EL (cell line): ENCODE measurements at places on chromosomes 4 and X.

DNA sequence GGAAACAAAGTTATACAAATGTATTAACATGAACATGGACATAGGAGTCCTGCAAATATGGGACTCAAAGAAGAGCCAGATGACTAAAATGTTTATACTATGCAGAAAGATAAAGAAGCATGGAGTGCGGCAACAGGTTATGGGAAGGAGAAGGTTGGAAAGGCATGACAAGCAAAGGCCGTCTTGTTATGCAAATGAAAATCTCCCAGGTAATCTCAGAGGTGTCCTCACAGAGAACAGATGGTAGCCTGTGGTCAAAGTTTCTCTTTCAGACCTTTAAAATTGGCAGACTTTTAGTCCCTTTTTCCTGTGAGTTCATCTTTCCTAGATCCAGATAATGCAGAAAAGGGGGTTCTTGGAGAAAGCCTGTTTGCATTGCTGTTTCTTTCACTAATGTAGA, 116.4 kb upstream of the BEND4 start:
- no peak for DNase-seq

DNA sequence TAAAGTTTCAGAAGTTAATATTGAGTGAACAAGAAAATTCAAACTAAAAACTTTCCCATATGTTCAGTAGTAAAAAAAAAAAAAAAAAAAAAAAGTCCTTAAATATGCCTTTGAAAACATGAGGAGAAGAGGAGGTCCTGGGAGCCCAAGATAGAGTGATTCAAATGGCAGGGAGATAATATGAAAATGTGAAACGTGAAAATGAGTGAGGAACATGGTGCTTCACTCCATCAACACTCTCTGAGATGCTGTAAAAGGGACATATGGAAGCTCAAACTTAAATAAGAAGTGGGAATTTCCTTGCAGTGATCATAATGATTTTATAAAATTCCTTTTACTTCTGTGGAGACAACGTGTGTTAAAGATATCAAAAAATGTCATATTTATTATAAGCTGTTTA, 423.9 kb downstream of the PABPC4L start:
- no peak for DNase-seq

GRCh38 chr4:16126714-16127113, 42.9 kb upstream of the PROM1 start:
- DNase-seq, result no peak

GRCh38 chr4:37540486-37540885, 145.7 kb downstream of the RELL1 start:
- no peak for DNase-seq

- DNase-seq, result no peak
Observed at GRCh38 chr4:99310389-99310788, 10.8 kb downstream of the ADH1B start.

- DNase-seq, result no peak
Observed at GRCh38 chr4:145289403-145290076, 109.2 kb upstream of the OTUD4 start.

DNA sequence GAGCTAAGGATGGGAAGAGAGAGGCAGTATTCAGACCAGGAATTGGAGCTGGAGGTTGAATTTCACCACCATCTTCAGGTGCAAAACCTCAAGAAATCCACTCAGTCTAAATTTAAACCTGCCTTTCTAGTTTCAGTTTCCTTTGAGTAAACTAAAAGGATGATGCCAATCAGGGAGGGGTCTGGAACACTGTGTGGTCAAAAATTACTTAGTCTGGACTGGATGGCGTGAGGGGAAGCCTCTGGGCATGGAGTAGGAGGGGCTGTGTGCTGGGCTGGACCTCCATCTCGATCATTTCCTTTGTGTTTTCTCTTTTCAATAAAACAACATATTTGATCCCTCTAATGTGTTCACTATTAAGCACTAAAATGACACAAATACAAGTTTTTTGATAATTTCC, 120.1 kb downstream of the GC start:
- no peak for DNase-seq

DNA sequence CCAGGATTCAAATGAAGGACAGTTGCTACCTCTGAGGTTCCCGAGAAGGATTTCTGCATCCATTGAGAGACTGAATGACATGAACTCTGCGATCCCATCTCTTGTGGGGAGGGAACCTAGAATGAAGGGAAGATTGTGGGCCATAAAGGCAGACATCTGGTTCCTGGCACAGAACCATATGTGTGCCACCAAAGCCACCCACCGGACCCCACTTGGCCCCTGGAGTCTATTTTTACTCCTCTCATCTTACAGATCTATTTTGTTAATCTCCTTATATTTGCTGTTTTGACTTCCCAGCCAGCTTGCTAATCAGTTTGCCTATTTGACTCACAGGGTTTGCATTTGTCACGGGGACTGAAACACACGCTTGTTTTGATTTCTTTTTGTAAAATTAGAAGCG, 7.3 kb downstream of the SOD3 start:
- no peak for DNase-seq

GRCh38 chr4:88738180-88738579, 40.6 kb upstream of the NAP1L5 start:
- no peak for DNase-seq

DNA sequence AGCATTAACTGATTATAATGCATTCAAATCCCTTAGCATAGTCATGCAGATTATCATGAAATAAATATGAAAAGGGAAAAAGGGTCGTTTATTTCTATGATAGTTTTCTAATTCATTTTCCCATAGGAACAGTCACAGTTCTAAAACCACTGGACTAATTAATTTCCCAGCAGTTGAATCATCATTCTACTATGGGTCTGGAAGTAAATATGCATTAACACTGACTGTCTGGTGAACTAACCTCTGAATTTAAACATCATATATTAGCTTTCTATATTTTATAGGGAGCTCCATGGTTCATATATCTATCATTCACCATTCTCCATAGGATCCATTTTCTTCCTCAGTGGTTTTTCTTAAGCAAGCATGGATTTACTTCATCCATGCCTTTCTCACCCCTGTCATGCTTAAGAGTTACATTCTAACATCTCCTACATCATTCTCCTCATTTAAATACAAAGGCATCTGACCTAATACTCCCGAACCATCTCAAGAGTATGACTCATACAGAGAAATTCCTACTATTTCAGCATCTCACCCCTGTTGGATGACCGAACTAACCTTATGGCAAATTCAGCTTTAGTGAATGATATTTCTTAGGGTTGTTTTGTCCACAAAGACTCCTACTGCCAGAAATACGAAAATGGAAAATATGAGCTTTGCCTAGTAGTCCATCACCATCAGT, 198.7 kb upstream of the ADAMTS3 start:
- peak; percentile 92 for DNase-seq

GRCh38 chr4:24613502-24613901, 29.1 kb upstream of the DHX15 start:
- no peak for DNase-seq

GRCh38 chr4:39480902-39481695, 22.2 kb downstream of the LIAS start:
- DNase-seq, result no peak

GRCh38 chr4:33628296-33628695, 2616.0 kb downstream of the ARAP2 start:
- DNase-seq, result no peak

- peak; percentile 94 for DNase-seq
Observed at GRCh38 chr4:47349326-47349725, 114.2 kb downstream of the COMMD8 start.

DNA sequence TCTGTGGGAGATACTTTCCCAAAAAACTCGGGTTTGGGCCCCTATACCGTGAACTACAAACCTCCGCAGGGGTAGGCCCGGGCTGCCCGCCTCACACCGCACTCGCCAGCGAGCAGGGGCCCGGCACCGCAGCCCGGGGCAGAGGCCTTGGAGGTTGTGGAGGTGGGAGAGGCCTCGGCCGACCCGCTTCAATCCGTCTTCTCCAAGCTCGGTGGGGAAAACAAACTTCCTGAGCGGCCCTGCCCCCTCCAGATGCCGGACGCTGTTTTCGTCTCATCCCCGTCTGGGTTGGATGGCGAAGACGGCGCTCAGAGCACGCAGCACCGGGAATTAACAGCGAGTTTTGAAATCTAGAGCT, 442 bp upstream of the MCUB start:
- DNase-seq, result no peak

GRCh38 chrX:153974726-153975286, 2.3 kb downstream of the TMEM187 start:
- DNase-seq, result no peak

GRCh38 chr4:174210952-174211490, 72.4 kb downstream of the FBXO8 start:
- peak; percentile 23 for DNase-seq

- DNase-seq, result no peak
Observed at GRCh38 chr4:143055997-143056396, 128.7 kb upstream of the USP38 start.

- peak; percentile 65 for DNase-seq
Observed at GRCh38 chrX:153474718-153475117, 4.3 kb upstream of the HAUS7 start.

GRCh38 chr4:150140774-150141400, 62.6 kb downstream of the DCLK2 start:
- peak; percentile 76 for DNase-seq

DNA sequence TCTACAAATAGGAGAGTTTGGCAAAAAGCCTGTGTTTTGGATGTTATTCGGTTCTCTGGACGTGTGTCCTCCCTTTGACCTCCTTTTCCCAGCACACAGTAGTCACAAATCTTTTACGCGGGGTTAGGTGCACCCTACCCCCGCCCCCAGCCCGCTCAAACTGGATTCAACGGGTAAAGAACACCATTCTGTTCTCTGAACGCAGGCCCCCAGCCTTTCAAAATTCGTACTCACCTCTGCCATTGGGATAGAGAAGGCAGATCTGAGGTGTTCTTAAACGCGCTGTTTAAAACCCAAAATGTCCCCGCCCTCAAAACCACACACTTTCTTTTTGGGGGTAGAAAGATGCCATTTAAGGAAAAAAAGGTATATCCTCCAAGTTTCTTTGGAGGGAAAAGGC, 2.7 kb downstream of the LEF1 start:
- DNase-seq, result no peak

GRCh38 chr4:985123-985830, 1.6 kb upstream of the IDUA start:
- peak; percentile 62 for DNase-seq

GRCh38 chr4:138522366-138522765, 280.2 kb upstream of the SLC7A11 start:
- peak; percentile 36 for DNase-seq

DNA sequence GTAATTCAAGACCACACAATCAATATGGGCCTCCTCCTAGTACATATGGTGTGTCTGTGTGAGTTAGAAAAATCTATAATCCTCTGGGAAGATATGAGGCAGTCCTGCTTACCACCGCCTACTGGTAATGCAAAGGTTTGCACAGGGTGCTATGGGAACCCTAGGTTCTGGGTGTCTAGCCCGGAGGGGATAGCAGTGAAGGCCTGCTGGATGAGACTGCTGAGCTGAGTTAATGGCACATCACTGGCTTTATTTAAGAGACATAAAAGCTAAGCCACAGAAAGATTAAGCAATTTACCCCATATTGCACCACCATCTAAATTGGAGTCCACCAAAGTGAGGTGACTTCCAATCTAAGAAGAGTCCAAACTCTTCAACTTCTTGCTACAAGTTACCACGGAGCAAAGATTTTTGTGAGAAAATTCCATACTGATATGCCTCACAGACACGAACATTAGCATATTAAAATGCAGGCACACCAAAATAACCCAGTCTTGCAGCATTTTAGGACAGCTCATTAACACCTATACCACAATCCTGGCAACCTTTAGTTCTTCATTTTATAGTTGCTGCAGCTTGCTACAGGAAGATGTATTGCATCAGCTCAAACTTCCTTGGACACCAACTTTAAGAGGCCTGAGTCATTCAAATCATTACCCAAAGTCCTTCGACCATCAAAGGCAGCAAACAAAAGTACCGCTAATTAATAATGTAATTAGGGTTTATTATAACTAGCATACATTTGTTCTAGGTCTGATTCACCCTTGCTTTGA, 13.7 kb downstream of the DGKK start:
- no peak for DNase-seq

GRCh38 chr4:71212216-71212615, 126.6 kb upstream of the SLC4A4 start:
- peak; percentile 25 for DNase-seq

DNA sequence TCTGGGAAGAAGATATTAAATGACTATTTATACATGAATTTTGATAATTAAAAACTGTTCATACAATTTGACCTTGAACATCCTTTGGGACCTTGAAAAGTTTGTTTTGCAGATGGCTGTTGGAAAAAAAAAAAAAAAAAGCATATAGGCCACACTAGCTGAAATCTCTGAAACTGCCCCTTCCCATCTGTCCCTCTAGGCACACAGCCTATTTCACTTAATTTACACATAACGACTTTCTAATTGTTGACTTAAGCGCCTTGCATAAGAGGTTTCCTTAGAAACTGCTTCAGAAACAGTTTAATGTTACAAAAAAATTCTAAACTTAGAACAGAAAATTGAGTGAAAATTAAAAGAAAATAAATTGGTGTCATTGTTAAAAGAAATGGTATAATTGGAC, 131.0 kb downstream of the COX18 start:
- no peak for DNase-seq

DNA sequence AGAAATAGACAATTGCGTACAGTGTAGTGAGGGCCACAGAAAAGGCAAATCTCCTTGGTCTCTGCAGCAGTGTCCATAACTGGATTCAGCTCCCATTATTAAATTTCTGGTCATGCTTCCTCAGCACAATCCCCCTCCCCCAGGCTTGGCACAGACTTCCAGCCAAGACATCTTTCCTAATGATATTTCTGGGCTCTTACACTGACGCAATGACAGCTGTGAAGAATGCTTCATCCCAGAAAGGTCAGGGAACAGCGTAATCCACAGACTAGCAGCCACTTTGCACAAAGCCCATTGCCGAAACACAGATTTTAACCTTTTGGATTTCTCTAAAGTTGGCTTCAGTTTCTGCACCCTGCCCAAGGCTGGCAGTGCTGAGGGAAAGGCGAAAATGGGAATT, 597.6 kb upstream of the CPEB2 start:
- DNase-seq, result no peak

DNA sequence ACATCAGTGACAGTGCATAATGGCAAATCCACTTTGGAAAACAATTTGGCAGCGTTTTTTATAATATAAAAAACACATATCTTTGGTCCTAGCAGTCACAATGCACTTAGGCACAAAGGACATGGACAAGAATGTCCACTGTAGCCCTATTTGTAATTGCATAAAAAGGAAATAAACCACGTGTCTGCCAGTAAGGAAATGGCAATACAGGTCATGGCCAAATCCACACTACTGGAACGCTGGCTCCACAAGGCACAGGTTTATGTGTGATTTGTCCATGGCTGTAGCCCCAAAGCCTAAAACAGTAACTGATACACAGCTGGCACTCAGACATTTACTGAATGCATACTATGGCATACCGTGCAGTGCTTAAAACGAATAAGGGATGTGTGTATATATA, 69.7 kb downstream of the CD99L2 start:
- no peak for DNase-seq

- DNase-seq, result no peak
Observed at GRCh38 chrX:123291623-123292022, 107.5 kb downstream of the GRIA3 start.

GRCh38 chrX:22345884-22346283, 73.2 kb downstream of the CBLL2 start:
- no peak for DNase-seq
